ENCODE measurements at places on chromosomes 1 and 21.

DNA sequence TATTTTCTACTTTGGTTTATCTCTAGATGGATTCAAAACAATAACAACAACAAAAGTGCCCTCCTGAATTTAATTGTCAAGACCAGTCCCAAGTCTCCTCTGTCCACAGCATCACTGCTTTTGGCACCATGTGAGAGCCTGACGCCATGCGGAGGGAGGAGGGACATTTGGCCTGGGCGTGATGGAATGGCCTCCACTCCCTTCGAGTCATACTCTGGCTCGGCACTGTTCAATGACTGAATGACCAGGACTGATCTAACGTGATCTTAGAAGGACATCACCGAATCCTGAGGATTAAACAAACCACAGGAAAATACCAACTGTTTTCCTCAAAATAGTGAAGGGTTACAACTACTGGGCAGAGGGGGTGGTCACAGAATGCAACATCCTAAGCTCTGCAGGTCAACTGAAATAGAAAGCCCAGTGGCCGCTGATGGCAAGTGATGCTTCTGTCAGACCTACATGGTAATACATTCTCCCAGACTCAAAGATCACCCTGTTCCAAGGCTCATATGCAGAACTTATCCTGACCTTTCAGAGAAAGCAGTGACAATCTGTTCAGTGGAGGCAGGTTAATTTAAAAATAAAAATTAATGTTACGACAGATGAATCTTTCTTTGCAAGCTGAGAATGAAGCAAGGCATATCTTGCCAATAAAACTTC is 19.1 kb downstream of the SRSF4 start:
- no peak for DNase-seq

GRCh38 chr1:54581621-54582035 is 33.6 kb downstream of the ACOT11 start:
- no peak for DNase-seq

DNA sequence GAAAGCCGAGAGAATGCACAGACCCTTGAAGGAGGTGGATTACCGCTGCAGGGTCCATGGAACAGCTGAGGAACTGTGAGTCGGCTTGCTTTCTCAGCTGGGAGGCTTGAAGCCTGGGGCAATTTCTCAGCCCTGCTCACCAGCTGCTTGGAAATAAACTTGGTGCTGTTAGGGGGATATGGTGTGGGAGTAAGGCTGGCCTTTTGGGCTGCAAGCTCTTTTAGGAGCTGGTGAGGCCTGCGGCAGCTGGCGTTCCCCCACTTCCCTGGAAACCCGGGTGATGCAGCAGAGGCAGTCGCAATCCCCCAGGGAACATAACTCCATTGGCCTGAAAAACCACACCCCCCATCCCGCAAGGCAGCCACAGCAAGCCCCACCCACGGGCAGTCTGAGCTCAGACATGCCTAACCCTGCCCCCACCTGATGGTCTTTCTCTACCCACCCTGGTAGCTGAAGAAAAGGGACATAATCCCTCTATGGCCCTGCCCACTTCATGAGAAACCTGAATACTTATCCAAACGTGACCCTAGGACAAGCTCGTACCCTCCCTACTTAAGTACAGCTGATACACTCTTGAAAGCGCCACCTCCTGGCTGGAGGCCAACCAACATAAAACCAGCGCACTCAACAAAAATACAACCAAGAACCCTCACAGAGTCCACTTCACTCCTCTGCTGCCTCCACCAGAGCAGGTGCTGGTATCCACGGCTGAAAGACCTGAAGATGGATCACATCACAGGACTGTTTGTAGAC is 1995.8 kb downstream of the NCAM2 start:
- no peak for DNase-seq

DNA sequence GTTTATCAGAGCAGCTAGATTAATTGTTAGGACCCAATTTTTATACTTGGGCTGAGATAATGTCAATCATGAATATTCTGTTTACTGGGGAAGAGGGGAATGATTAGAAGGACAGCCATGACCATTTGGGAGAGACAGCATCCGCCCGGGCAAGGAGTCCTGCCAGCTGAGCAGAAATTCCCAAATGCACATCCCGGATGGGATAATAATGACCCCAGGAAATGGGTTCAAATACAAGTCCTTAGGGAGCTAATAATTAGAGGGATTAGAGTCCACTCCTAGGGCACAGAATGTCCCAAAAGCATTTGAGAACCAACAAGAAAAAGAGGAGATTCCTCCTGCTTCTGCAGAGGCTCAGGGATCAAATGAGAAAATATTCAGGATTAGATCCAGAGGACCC is 115.9 kb downstream of the LRRC53 start:
- DNase-seq: no peak

DNA sequence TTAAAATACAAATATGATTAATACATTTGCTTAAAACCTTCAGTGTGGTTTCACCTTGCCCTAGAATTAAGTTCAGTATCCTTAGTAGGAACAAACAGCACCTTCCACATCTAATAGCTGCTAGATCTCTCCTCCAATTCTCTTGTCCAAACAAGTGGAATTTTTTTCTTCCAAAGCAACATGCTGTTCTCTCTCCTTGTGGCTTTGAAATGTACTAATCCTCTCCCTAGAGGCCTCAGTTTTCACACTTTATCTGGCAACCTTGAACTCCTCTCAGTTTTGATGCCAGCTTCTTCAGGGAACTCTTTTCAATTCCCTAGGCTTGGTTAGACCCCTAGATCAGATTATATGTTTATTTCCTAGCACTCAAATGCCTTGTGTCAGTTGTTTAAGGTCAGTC is 87.0 kb downstream of the GLUL start:
- no peak for DNase-seq

DNA sequence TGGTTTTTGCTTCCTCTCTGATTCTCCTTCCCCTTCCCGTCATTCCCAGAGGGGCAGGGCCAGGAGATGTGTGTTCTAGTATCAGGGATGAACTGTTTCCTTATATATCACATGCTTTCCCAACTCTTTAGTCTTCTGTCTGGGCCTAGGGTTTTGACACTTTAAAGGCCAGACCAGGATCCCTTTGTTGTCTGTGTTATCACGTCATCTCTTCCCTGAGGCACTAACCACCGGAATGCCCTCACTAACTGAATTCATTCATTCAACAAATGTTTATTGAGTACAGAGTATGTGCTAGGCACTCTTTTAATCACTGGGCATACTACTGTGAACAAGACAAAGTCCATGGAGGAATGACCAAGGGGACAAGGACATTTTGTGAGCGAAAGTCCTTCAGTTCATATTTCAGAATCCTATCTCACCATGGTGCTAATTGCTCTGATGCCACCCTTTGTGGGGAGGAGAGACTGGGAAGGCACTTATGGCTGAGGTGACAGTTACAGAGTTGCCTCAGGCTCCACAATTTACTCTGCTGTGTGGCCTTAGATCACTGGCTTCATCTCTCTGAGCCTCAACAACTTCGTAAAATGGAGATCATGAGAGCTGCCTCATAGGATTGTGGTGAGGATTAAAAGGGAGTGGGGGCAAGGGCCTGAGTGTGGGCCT is 12.0 kb upstream of the ZNF362 start:
- DNase-seq: no peak
